Stimulated activated CD4-positive, alpha-beta T cell treated with anti-CD3 and anti-CD28 coated beads, Interleukin-12 subunit alpha, Interleukin-12 subunit beta, amount 100 ng/mL, for 24 hours (primary cell): ENCODE measurements at places on chromosomes 13 and 19.

GRCh38 chr13:77891486-77891885 is 27.1 kb downstream of the EDNRB start:
- no peak for DNase-seq

DNA sequence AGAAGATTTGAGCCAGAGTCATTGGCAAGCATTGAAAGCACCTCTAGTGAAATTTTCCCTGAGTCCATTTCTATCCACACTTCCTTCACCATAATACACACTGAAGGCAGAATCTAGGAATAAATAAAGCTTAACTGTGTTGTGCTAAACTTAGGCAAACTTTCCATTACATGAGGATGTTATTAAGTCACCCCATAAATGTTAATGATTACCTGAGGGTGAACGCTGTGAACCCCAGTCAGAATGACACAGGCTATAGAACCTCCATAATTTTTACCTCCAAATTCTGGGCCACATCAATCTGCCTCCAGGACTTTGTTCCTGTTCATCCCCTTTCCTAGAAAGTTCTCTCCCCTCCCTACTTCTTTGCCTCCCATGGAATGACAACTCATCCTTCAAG is 71.0 kb downstream of the RAP2A start:
- DNase-seq, result no peak

DNA sequence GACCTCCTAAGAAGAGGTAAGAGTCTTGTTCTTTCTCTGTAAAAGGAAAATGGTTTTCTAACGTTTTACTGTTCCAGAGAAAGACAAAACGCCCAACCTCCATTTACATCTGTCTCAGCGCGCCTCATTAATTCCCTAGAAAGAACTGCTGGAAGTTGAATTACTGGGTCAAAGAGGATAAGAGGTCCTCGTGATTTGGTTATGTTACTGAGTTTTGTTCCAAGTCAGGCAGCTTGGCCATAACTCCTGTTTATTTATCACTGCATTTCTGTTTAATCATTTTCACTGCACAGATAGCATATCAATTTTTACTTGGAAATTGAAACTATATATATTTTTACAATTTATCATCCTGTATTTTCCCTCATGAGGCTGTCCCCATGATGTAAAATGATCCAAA is 112.9 kb upstream of the PEG3 start:
- DNase-seq, result no peak

GRCh38 chr19:42032431-42032830 is 37.6 kb downstream of the GRIK5 start:
- DNase-seq, result no peak

DNA sequence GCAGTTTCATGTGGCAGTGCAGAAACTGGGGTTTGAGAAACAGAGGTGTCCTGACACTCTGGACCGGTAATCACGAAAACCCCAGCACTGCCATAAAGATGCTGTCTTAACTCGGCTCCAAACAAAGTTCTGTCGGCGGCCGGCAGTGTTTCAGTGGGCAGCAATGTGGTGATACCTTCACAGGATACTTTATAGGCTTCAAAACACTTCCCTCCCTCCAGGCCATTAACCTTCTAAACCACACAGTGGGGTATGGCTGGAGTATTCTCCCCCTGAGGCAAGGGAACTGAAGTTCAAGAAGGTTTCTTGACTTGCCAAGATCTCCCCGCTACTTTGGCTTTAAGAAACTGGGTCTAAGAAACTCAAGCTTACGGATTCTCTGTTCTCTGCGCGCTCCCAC is 1.1 kb downstream of the RUBCNL start:
- no peak for DNase-seq

GRCh38 chr13:30816736-30817135 is 81.4 kb downstream of the ALOX5AP start:
- no peak for DNase-seq
